ENCODE measurements at places on chromosomes 2 and 18.

DNA sequence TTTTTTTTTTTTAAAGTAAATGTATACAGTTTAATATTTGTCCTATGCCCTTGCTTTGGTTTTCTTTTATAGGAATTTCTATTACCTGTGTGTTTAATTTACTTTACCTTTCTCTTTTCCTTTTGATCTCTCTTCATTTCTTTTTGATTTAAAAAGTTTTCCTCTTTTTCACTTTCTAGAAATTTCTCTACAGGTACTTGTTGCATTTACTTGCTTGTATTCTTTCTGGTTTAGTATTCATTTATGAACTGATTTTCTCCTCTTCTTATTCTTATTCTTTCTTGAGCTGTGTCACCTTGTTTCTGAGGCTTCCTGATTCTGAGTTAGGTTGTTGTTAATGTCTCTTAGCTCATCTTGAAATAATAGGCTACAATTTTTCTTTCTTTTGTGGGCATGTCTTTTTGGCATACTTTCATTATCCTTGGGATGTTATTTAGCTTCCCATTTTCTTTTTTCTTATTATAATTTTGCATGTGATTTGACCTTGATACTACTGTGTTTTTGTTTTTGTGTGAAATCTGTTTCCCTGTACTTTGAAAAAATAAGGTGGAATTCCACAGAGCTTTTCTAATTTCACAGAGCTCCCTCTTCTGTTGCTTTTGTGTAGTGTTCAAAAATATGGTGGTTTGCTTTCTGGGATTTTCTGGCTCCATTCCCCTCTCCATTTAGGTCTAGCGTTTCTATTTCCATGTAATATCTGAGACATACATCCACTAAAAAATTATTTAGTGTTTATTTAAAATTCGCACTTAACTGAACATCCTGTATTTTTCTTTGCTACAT lies 25.5 kb upstream of the ALMS1 start:
- no peak overlapping the region for H3K27ac ChIP-seq
- no peaks in the 10 kb centered on the region for H3K27me3 ChIP-seq
- H3K4me3 ChIP-seq: no peak overlapping the region
- H3K4me1 ChIP-seq: no peaks in the 10 kb centered on the region

DNA sequence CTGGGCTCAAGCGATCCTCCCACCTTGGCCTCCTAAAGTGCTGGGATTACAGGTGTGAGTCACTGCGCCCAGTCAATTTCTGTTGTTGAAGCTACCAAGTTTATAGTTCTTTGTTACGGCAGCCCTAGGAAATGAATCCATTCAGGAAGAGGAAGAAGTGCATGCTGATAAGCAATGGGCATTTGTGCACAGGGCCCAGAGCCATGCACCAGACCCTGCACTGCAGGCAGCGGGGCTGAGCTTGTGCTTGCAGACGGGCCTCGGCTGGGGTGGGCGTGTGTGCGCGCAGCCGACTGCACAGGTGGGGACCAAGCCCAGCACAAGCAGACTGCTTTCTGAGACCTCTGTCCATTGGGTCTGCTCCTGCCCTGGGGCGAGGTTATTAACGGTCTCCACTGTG lies 144.6 kb downstream of the CABLES1 start:
- no peaks in the 10 kb centered on the region for H3K36me3 ChIP-seq
- H3K4me1 ChIP-seq: no peaks in the 10 kb centered on the region
- no peak overlapping the region for H3K27ac ChIP-seq
- no peaks in the 10 kb centered on the region for H3K27me3 ChIP-seq
- no peak for DNase-seq

GRCh38 chr2:143158551-143159485 lies 29.6 kb downstream of the ARHGAP15 start:
- H3K4me1 ChIP-seq: no peaks in the 10 kb centered on the region
- H3K27ac ChIP-seq: no peak overlapping the region
- no peaks in the 10 kb centered on the region for H3K27me3 ChIP-seq
- no peaks in the 10 kb centered on the region for H3K36me3 ChIP-seq

DNA sequence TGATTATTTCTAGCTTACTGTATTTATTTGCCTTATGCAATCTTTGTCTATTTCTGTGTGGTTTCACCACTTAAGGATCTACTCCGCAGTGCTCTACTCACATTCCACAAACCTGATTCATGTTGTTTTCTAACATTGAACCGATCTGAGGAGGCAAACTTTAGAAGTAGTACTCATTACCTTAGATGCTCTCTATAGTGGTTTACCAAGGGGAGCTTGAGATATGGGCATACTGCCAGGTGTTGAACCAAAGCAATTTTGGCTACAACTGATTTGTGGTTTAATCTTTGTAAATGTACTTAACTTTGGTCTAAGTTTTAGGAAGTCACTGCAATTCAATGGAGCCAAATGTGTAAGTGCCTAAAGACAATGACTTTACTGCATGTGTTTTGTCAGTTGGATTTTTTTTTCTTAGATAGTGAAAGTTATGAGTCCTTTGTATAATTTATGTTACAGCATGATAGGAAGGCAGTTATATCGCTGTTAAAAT lies 50.1 kb downstream of the MAP2 start:
- no peak overlapping the region for H3K4me3 ChIP-seq
- H3K27ac ChIP-seq: no peak overlapping the region
- no peaks in the 10 kb centered on the region for H3K36me3 ChIP-seq

- no peaks in the 10 kb centered on the region for H3K36me3 ChIP-seq
- H3K4me1 ChIP-seq: no peaks in the 10 kb centered on the region
- no peak for DNase-seq
Observed at GRCh38 chr2:37529830-37530415, 141.5 kb downstream of the CDC42EP3 start.

DNA sequence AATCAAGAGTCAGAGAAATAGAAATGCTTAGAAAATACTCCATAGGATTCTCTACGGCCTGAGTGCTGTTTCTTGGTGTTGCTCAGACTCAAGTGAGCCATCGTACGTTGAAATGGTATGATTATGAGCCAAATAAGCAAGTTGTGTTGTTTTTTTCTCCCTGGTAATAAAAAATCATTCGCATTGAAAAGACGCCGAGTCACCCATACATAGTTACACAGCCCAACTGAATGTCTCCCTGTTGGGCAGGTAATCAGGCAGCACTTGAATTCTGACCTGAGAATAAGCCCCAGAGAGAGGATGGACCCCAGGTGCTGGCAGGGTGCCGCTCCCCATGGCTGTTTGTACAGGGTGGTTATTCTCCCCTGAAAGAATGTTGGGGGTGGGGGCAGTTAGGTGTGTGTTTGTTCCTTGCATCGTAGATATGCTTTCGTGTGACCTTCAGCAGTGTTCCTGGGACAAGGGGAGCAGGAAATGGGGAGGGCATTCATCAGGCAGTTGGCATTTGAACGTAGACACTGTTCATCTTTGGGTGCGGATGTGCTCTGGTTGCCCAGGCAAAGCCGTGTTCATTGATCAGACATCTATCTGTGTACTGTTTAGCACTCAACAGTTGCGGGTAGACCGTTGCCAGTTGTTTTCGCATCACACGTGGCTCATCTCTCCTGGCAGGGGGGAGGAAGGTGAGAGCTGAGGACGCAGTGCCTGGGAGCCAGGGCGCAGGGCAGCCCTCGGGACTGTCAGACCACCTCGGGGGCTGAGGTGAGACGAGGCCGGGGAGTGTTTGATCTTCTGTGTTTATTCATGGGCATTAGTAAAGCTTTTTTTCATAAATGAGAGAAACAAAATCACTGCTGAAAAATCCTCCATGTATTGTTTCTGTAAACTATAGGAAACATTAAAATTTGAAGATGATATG lies 27.3 kb downstream of the MTCL1 start:
- H3K4me3 ChIP-seq: no peak overlapping the region
- H3K27me3 ChIP-seq: no peaks in the 10 kb centered on the region
- H3K4me1 ChIP-seq: peaks cover 25% of the 10 kb centered on the region
- no peaks in the 10 kb centered on the region for H3K36me3 ChIP-seq
